ENCODE measurements at places on chromosomes 16 and 17. TPM values are rescaled to one million over a fixed set of nuclear protein-coding genes. Genes with fewer than 3 reads are reported as not detected.

Gene OR3A2
- not detected for total RNA-seq

DNA sequence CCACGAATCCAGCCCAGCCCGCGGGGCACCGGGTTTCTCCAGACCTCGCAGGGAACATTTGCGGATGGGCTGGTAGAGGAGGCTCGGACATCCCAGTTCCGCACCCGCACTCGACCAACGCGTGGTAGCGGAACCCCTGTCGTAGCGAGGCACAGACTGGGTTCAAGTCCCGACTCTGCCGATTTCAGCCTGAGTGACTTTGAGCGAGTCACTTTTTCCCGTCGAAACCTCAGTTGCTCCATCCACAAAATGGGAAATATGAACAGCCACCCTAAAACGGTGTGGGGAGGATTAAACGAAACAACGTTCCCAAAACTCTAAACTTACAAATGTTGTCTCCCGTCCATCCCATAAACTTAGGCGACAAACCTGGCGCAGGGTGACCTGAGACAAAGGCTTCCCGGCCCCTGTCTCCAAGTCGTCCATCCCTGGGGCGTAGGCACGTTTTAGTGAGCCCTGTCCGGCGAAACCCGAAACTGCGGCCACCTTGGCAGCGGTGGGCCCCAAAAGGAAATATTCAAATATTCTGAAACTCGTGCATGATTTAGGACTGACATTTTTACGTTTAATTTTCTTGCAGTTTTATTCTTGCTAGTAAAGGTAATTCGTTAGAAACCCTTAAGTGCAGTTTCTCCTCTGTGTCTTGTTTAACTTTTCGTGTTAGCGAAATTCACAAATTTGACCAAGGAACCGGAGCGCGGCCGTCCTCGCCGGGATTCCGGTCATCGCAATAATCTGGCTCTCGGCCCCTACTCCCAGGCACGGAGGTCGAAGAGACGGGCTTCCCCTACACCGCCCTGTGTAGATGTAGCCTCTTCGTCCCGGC lies 1.9 kb upstream of the MLLT6 start:
- peak overlapping the region; percentile 99 for H3K4me3 ChIP-seq
- peaks cover 2% of the 10 kb centered on the region for H3K27me3 ChIP-seq
- H3K4me1 ChIP-seq, result peaks cover 17% of the 10 kb centered on the region
- peaks cover 22% of the 10 kb centered on the region for H3K36me3 ChIP-seq
- H3K27ac ChIP-seq, result peak overlapping the region; percentile 90
- DNase-seq, result peak; percentile 36

GRCh38 chr17:42853968-42854790 lies 3.2 kb downstream of the AOC3 start:
- H3K27ac ChIP-seq, result no peak overlapping the region
- H3K4me1 ChIP-seq, result no peaks in the 10 kb centered on the region
- H3K4me3 ChIP-seq, result no peak overlapping the region
- no peaks in the 10 kb centered on the region for H3K36me3 ChIP-seq
- peaks cover 44% of the 10 kb centered on the region for H3K27me3 ChIP-seq

DNA sequence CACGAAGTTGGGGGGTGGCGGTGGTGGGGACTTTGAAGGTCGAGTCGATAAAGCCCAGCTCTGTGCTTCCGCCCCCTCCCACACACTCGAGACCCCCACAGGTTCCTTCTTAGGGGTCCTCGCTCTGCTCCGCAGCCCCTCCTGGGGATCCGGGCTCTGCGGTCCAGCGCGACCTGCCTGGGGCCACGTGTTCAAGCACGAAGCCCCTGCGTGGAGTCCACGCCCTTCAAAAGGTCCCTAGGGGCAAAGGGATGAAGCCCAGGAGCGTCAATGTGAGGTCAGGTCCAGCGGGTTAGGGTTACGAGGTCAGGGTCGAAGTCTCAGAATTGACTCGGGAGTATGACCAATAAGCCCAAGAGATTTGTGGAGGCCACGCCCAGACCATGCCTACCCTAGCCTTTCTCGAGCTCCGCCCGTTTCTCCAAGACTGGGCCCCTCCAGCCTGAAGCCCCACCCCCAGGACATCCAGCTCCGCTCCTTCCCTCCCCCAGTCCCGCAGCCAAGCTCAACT lies 786 bp upstream of the CACNA1G start:
- peak overlapping the region; percentile 31 for H3K4me3 ChIP-seq
- no peaks in the 10 kb centered on the region for H3K4me1 ChIP-seq
- no peak for DNase-seq
- H3K36me3 ChIP-seq, result no peaks in the 10 kb centered on the region

GRCh38 chr16:8355675-8356074 lies 234.6 kb downstream of the TMEM114 start:
- no peaks in the 10 kb centered on the region for H3K27me3 ChIP-seq
- H3K36me3 ChIP-seq, result no peaks in the 10 kb centered on the region
- no peaks in the 10 kb centered on the region for H3K4me1 ChIP-seq
- no peak for DNase-seq
- no peak overlapping the region for H3K27ac ChIP-seq

DNA sequence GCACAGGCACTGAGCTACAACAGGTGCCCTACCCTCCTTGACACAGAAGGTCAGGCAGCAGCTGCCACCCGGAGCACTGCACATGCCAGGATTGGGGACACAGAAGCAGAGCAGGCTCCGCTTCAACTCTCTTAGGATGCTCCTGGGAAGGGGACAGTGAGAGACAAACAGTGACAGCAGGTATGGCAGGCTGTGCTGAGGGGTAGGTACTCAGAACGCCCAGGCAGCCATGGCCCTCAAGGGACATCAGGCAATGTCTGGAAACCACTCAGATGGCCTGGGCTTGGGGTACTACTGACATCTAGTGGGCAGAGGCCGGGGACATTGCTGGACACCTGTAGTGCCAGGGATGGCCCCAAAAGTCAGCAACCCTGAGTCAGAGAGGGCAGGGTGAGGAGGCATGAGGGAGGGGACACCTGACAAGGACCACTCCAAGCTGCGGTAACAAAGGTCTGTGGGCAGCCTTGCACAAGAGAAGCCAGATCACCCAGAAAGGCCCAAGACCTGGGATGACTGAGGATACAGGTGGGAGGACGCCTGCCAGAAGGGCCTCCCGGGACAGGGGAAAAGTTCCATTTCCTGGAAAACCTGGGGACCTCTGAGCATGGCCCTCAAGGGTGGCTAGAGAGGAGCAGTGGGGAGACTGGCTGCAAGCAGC lies 21.2 kb downstream of the PEMT start:
- H3K27me3 ChIP-seq, result no peaks in the 10 kb centered on the region
- peaks cover 4% of the 10 kb centered on the region for H3K36me3 ChIP-seq
- no peak overlapping the region for H3K4me3 ChIP-seq
- H3K27ac ChIP-seq, result no peak overlapping the region
- DNase-seq, result peak; percentile 38

DNA sequence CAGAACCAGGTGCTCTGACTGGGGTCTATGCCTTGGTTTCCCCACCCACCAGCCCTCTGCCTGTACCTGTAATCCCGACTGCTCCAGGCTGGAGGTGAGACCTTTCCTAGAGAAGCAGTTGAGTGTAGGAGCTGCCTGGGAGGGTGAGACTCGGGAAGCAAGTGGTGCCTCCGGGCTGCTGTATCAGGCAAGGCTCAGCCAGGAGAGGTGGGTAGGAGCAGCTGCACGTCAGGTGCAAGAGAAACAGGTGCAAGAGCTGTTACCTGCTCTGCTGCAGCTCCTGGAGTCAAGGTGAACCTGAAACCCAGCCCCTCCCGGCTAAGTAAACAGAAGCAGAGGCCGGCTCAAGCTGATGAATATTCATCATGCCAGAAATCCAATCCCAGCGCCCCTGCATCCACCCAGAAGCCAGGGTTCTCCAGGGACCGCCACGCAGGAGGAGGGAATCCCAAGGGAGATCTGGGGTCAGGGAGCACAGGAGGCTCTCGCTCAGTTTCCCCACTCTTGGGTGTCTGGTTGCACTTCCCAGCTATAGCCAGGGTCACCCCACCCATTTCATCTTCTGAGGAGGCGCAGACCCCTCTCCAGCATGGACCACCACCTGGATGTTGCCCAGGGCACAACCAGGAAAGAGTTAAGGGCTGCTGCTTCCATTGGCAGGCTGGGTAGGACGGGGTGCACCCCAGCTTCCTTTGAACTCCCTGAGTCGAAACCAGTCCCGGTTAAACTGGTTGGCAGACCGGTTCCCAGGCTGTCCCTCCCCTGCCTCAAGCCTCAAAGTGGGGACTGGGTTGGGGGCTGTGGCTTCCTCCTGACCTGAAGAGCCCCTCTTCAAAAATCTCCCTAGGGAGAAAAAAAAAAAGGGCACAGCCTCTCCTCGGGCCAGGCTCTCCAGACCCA lies at the start of gene PRR15L:
TSS of gene PRR15L (minus strand) at position 293 of the 900 bp plus-strand sequence. CDS start 4,649 bp downstream, outside the sequence.
- peaks cover 30% of the 10 kb centered on the region for H3K4me1 ChIP-seq
- H3K27me3 ChIP-seq, result no peaks in the 10 kb centered on the region
- peak; percentile 59 for DNase-seq
- peak within 1 kb of the TSS; percentile 41 for H3K4me3 ChIP-seq

GRCh38 chr16:24643489-24643888 lies 86.0 kb upstream of the TNRC6A start:
- no peak for DNase-seq
- H3K4me3 ChIP-seq, result no peak overlapping the region
- H3K36me3 ChIP-seq, result no peaks in the 10 kb centered on the region
- no peaks in the 10 kb centered on the region for H3K27me3 ChIP-seq
- H3K27ac ChIP-seq, result no peak overlapping the region

- no peak for DNase-seq
- peaks cover 45% of the 10 kb centered on the region for H3K27me3 ChIP-seq
- H3K4me3 ChIP-seq, result no peak overlapping the region
- no peaks in the 10 kb centered on the region for H3K4me1 ChIP-seq
- H3K27ac ChIP-seq, result no peak overlapping the region
- H3K36me3 ChIP-seq, result peaks cover 5% of the 10 kb centered on the region
Observed at GRCh38 chr17:77863814-77864161, 94.7 kb upstream of the TNRC6C start.

DNA sequence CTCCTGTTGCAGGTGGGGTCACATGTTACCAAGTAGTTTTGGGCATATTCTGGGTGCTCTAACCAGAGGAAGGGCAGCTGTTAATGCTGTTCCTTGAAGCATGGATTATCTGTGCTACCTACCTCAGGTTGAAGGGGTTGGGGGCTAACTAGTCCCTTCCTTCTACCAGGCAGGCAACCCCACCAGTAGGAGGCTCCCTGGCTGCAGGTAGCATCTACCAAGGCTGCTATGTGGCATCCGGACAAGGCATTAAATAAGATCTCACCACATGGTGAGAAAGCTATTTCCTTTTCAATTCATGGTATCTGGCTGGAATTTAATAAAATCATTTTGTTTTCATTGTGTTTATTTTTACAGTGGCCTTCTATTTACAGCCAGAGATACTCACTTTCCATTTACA lies 62.5 kb downstream of the CACNG3 start:
- H3K4me3 ChIP-seq, result no peak overlapping the region
- H3K27ac ChIP-seq, result no peak overlapping the region
- no peak for DNase-seq
- H3K27me3 ChIP-seq, result peaks cover 37% of the 10 kb centered on the region

DNA sequence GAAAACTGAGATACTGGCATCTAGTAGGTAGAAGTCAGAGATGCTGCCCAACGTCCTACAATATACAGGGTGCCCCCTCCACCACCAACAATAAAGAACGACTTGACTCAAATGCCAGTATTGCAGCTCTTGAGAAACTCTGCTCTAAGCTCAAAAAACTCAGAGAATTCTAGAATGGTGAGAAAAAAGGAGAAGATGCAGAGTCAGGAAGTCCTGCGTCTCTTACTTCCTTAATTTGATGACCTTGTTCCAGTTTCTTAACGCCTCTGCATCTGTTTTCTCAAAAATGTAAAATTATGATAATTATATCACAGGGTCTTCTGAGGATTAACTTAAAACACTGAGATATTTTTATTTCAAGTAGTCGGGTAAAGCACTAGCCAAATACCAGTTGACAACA lies 1.7 kb upstream of the HSBP1 start:
- no peak overlapping the region for H3K27ac ChIP-seq
- H3K27me3 ChIP-seq, result no peaks in the 10 kb centered on the region
- no peak for DNase-seq
- H3K36me3 ChIP-seq, result peaks cover 22% of the 10 kb centered on the region

DNA sequence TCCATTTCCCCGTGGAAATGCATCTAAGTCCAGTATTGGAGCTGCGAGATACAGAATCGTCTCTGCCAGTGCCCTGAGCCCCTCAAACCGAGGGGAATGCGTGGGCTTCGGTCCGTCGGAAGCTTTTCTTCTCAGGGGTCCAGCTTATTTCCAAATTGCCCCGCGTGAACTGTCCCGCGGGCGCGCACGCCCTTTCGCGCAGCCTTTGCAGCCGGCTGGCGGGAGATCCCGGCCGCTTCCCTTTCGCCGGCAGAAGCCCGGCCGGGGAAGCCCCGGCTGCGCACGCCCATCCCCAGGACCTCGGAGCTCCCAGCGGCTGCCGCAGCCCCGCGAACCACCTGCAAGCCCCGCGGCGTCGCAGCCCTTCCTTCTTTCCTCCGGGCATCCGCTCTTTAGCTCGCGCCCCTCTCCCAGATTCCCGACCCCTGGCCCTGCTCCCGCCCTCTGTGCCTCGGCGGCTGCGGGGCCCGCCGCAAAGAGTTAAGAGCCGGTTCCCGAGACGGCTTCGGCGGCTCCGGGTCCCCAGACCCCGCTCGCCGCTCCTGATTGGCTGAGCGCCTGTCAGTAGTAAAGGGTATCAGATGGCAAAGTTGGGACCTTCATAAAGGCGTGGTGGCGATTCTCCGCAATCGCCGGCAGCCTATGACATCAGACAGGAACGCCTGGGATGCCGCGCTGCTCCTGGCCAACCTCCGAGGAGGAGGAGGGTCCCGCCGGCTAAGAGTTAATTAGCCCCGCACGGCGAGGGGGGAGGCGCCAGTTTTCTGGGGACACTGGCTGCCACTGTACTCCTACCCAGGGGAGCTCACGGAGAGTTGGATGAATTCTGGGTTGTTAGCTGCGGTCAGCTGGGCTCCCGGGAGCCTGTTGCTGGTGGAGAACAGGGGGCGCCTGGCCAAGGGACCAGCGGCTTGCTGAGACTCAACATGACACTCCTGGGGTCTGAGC lies at the start of gene MYOCD:
TSS of gene MYOCD (plus strand) at position 628 of the 948 bp plus-strand sequence. CDS start at position 927, 299 bp downstream.
- H3K27ac ChIP-seq, result no peak within 1 kb of the TSS
- no peaks in the 10 kb centered on the region for H3K36me3 ChIP-seq
- no peaks in the 10 kb centered on the region for H3K4me1 ChIP-seq
- no peak within 1 kb of the TSS for H3K4me3 ChIP-seq
- DNase-seq, result no peak

DNA sequence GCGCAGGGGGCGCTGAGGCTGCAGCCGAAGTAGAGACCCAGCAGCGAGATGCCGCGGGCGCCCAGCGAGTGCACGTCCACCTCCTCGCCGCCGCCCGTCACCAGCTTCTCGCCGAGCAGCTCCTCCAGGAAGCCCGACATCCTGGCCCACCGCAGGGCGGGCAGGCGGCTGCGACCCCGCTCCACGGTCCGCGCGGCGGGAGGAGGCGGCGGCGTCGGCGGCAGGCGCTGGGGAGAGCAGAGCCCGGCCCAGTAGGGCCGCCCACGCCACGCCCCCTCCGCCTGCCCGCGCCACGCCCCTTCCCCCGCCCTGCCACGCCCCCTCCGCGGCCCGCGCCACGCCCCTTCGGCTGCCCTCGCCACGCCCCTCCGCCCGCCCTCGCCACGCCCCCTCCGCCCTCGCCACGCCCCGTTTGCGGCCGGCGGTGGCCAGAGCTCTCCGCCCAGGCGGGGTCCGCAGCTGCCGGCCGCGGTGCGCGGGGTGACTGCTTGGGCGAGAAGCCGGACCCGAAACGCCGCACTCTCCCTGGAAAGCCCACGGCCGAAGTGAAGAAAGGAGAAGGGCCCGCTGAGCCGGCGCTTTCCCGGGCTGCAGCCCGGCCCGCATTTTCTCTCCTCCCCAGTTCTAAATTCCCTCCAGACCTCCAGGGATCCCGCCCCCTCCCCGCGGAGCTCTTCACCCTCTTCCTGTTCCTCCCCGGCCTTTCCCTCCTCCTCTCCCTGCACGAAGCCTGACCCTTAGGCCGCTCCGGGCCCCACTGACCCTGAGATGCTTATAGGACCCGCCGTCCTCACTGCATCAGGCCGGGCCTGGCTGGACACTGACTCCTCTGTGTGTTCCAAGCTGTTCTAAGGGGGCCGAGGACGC lies at the start of gene NXN:
TSS of gene NXN (minus strand) at position 238 of the 867 bp plus-strand sequence.
- H3K4me1 ChIP-seq, result peaks cover 5% of the 10 kb centered on the region
- no peaks in the 10 kb centered on the region for H3K36me3 ChIP-seq
- no peaks in the 10 kb centered on the region for H3K27me3 ChIP-seq
- H3K4me3 ChIP-seq, result peak within 1 kb of the TSS; percentile 76
- H3K27ac ChIP-seq, result no peak within 1 kb of the TSS

Data from MCF 10A (cell line).